ENCODE measurements at places on chromosomes 11 and 22.

- ATAC-seq, result no peak
Observed at GRCh38 chr22:32024796-32025195, 18.3 kb upstream of the SLC5A1 start.

DNA sequence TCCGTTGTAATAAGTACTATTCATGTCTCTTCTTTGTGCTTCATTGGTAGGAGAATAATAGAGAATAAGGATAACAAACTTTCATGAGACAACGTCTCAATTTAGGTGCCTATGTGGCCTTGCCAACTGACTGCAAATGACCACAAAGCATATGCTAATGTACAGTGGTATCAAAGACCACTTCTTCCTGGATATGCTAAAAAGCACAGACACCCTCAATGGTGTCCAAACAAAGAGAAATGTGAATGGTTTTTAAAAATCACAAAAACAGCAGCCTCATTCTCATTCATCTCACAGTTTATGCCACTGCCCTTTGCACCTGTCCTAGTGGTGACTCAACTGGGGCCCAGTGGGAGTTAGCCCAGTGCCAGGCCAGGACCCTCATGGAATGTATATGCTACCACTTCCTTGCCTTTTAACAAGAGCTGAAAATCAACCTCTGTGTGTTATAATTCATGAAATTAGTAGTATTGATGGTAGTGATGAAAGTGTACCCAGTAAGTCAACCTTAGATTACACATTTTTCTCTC, 65.2 kb upstream of the MTMR2 start:
- ATAC-seq, result no peak

- ATAC-seq, result no peak
Observed at GRCh38 chr22:49481659-49482399, 345.8 kb downstream of the BRD1 start.

GRCh38 chr22:27878541-27878940, 40.5 kb downstream of the PITPNB start:
- ATAC-seq, result no peak

GRCh38 chr11:125446279-125446678, 49.8 kb downstream of the FEZ1 start:
- no peak for ATAC-seq

DNA sequence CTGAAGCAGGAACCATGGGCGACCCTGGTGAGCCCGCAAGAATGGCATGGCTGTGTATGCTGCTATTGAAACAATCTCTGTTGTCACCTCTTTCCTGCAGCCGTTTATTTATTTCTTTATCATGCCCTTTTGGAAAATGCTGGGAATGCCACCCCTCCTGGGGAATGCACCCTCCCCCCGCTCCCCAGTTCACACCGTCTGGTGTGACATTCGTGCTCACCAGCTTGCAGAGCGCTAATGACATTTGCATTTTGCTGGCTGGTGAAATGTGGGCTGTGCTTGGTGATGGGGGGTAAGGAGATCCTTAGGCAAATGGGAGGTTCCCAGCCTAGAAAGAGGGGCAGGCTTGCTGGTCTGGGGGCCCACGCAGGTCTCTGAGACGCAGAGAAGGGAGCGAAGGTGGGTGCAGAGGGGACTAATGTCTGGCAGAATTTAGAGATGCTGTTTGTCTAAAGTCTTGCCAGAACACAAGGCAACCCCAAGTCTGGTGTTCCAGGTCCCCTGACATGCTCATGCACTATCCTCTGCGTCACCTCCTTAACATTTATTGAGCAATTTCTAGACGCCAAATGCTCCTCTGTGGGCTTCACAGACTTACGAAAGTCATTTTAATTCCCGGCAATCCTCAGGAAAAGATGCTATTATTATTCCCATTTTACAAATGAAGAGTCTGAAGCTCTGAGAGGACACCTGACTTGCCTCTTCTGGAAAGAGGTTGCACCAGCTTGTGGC, 91.7 kb downstream of the TP53I11 start:
- no peak for ATAC-seq

DNA sequence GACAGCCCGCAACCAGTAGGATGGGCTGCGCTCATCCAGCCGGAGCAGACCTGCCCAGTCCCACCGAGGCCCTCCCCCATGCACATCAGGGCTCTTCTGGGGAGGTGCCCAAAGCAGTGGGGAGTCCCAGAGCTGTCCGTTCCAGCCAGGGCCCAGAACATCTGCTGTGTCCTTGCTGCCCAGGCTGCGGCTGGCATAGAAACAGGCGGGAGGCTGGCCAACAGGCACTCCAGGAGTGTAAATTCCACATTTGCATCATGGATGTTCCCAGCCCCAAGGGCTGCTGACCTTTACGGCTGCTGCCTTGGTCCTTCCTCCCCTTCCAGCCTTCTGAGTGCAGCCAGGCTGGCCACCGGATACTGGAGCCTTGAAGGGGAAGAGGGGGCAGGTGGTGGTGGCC, 30.0 kb upstream of the SYT7 start:
- no peak for ATAC-seq

GRCh38 chr22:38655519-38656255, 505 bp downstream of the FAM227A start:
- ATAC-seq, result no peak

All from activated CD4-positive, CD25-positive, alpha-beta regulatory T cell treated with anti-CD3 and anti-CD28 coated beads, Interleukin-2, amount 50 U/mL, for 24 hours (primary cell).